ENCODE measurements at places on chromosomes 12 and 14. TPM values are rescaled to one million over a fixed set of nuclear protein-coding genes. Genes with fewer than 3 reads are reported as not detected.

DNA sequence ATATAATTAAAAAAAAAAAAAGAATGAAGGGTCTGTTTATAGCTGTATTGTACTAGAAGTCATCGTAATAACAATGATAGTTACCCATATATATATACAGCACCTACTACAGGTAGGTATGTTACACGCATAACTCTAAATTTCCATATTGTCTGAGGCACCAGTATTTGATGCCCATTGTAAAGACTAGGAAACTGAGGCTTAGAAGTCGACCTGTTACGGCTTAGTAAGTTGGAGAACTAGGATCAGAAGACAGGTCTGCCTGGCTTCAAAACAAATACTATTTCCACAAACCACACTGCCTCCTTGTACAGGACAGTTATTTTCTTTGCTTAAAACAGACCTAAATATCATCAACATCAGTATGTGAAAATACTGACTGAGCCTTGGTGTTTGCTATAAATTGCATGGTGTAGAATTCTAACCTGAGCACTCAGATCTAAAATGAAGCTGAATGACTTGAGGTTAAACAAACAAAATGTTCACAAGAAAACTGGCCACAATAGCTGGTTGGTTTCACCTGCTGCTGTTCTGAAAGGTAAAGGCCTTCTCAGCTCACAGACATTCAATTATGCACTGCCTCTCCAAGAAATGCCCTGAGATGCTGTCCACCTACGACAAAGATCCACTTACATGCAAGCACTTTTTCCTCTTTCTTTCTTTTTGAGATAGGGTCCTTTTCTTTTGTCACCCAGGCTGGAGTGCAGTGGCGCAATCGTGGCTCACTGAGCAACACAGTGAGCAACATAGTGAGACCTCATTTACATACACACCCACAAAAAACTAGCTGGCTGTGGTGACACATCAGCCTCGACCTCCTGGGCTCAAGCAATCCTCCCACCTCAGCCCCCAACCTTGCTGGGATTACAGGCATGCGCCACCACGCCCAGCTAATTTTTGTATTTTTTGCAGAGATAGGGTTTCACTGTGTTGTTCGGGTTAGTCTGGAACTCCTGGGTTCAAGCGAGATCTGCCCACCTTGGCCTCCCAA is 35.7 kb downstream of the SSH1 start:
- no peak for DNase-seq

DNA sequence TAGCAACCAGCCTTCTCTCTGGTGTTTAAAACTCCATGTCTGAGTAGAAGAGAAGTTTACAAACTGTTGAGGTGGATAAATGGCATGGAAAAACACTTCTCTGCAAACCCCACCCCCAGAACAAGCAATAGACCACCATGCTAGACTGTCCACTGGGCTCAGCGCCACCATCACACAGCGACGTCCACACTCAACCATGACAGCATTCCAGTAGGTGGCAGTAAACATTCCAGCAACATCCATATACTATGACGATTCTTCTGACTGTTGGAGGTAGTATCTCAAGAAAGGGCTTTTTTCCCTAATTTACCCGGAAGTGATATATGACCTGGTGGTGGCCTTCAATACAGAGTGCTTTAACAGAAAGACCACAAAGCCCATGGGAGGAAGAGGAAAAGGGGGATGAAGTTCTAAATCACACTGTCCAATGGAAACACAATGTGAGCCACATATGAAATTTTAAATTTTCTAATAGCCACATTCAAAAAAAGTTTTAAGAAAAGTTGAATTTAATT is 152.2 kb downstream of the SLC15A4 start:
- no peak for DNase-seq

- DNase-seq: no peak
Observed at GRCh38 chr12:57148469-57149244, 1.2 kb upstream of the LRP1-AS start.

DNA sequence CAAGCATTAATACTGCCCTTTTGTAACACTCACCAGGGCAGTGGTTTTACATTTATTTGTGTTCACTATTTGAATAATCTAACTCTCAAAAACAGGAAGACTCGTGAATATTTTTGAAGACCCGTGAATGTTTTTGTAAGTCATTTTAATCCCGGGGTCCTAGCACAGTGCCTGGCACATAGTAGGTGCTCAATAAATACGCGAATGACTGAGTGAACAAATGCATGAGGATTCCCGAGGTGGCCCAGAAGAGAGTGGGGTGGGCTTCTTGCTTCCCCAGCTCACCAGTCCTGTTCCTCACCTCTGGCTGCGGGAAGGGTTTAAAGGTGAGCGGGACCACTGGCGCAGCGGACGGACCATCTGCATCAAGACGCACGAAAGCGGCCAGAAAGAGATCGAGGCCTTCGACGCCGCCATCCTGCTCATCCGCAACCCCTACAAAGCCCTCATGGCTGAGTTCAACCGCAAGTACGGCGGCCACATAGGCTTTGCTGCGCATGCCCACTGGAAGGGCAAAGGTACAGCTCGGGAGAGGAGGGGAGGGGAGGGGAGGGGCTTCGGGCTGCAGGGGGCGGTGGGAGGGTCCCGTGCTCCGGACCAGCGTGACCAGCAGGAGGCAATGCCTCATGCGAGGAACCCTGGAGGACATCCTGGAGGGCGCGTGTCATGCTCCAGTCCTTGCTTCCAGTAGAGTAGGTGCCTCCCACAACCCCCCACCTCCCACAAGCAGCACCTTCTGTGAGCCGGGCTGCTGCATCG is 98.9 kb downstream of the CMKLR1 start:
- no peak for DNase-seq

DNA sequence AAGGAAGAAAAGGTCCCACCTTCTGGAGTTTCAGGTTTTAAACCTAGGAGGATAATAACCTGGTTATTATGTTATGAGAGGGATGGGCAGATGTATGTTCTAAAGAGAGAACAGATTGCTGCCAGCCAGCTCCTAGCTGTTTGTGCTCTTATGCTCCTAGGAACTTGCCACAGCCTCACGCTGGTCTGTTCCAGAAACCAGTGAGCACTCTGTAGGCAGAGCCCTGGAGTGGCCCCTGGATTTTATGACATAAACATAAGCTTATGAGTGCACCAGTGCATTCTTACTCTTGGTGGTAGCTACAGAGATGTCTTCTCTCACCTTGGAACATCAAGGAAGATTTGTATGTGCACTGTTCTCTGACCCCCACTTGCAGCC is 27.7 kb downstream of the KLC1 start:
- DNase-seq: no peak

GLT1D1 gene
- total RNA-seq: 0.74 TPM

- DNase-seq: no peak
Observed at GRCh38 chr12:2384029-2384386, 331.2 kb downstream of the CACNA1C start.

GRCh38 chr12:51777457-51777856 is 71.1 kb downstream of the FIGNL2 start:
- no peak for DNase-seq

DNA sequence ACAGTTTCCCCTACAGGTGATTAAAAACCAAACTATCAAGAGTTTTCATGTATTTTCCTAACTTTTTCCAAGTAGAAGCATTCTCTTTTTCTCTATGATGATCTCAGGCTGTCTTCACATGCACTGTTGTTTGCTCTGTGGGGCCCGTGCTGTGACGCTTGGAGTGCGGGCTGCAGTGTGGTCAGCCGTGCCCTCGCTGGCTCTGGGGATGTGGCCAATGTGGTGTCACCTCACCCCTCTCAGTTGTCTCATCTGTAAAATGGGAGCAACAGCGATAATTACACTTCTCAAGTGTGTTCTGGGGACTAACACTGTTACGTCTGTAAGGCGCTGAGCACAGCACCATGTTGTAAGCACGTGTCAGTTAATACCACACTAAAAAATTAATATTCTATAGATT is 28.6 kb downstream of the DDX51 start:
- no peak for DNase-seq

DBX2 gene
- total RNA-seq: not detected

GRCh38 chr12:49092816-49093406 is 1.7 kb downstream of the DHH start:
- no peak for DNase-seq

- DNase-seq: no peak
Observed at GRCh38 chr14:36097356-36097755, 79.2 kb downstream of the PTCSC3 start.

GRCh38 chr12:1199700-1200099 is 208.7 kb downstream of the ERC1 start:
- no peak for DNase-seq

DNA sequence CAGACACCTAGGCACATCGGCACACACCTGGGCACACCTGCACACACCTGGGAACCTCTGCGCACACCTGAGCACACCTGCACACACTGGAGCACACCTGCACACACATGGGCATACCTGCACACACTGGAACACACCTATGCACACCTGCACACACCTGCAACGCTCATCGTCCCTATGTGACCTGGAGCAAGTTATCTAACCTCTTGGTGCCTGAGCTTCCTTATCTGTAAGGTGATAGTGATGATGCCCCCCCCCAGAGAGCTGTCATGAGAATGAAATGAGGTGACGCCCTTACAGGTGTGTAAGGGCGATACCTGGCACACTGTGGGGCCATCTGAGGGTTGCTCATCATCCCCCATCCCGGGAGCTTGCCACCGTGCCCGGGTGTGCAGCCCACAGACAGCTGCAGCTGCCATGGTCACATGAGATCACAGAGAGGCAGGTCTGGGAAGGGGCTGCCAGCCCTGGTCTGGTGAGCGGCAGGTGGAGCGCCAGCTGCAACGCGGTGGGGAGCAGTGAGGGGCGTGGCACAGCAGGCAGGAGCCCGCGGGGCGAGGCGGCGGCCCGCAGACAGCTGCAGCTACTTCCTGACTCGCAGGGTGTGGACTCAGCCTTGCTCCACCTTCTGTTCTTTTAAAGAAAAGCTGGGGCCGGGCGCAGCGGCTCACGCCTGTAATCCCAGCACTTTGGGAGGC is 59.9 kb upstream of the FBRSL1 start:
- DNase-seq: no peak

RIMKLB gene
- total RNA-seq: 44.7 TPM

GRCh38 chr14:49895480-49895879 is 2.6 kb downstream of the ARF6 start:
- no peak for DNase-seq

DNA sequence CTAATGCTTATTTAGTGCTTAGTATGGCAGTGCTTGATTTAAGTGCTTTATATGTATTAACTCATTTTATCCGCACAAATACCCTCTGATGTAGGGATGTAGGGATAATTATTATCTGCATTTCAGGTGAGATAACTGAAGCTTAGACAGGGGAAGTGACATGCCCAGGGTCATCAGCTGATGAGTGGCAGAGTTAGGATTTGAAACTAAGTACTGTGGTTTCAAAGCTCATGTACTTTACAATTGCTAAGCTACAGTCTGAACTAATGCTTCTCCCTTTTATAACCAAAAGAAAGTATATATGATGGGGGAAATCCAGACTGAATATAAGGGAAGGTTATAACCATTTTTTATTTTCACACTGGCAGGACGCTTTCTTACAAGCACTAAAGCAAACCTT is 229.6 kb upstream of the NAV3 start:
- DNase-seq: no peak

DNA sequence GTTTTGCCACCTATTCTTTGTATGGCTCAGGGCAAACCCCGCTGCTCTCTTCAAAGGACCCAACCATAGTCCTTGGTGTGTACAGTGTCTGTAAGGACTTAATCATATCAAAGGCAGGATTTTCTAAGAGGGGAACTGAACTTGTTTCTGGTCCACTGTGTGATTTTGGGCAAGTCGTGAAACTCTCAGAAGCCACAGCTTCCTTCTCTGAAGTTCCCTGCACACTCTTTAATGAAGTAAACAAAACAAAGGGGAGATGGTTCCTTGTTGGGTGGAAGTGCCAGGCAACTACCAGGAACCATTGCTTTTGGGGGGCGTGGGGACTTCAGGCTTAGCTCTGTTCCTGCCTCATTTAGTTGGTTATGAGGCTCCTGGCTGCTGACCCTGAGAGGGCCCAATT is 152.4 kb downstream of the VRK1 start:
- DNase-seq: no peak

NID2 gene
- total RNA-seq: 20.1 TPM

- DNase-seq: no peak
Observed at GRCh38 chr14:59161561-59162175, 26.8 kb upstream of the DAAM1 start.

TRHDE gene
- total RNA-seq: 34.9 TPM

- DNase-seq: no peak
Observed at GRCh38 chr14:53316504-53316903, 163.4 kb upstream of the DDHD1 start.

DNA sequence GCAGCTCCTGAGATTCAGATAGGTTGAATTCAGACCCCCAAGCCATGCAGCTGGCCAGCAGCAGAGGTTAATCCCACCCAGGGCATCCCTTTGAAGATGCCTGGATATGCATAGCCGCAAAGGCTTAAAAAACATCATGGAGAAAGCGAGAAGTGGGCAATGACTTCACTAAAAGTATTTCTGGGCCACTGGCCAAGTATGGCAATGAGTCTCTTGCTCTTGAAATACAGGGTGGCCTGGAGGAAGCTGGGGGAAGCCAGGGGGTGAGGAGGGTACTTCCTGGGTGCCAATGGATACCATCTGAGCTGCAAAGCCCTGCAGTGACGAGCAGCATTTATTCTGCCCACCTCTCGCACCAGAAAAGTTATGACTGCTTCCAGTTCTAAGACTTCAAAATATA is 539.3 kb upstream of the TBX3 start:
- no peak for DNase-seq

TUNAR gene
- not detected for total RNA-seq

DNA sequence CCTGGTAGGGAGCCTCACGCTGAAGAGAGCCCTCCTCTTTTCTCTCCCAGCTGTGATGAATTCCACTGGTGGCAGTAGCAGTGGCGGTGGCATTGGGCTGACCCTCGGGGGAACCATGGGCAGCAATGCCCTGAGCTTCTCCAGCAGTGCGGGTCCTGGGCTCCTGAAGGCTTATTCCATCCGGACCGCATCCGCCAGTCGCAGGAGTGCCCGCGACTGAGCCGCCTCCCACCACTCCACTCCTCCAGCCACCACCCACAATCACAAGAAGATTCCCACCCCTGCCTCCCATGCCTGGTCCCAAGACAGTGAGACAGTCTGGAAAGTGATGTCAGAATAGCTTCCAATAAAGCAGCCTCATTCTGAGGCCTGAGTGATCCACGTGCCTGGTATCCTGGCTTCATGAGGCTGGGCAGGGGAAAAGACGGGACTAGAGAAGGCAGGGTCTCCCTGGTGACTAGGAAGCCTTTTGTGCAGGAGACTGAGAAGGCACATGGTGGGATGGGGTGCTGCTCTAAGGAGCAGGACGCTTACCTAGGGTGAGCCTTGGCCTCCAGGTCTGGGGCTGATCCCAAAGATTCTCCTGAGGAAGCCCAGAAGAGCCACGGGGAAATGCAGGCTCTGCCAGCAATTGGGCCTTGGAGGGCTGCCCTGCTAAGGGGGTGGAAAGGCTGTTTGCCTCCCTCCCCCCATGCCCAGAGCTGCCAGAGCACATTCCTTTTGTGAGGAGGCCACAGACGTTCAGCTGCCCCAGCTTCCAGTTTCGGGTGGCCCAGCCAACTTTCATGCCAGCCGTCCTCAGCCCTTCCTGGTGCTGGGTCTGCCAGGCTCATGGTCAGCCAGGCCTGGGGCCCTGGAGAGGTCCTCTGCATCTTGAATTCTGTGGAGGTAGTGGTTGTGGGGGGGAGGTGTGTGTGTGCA is 15.8 kb downstream of the KRT7 start:
- no peak for DNase-seq

All from vagina (tissue), 2 donors.